Activated T-helper 17 cell treated with anti-CD3 and anti-CD28 coated beads, Interleukin-2, amount 50 U/mL, for 72 hours (primary cell): ENCODE measurements at places on chromosomes 1 and 21. TPM values are rescaled to one million over a fixed set of nuclear protein-coding genes. Genes with fewer than 3 reads are reported as not detected.

SPRR2A gene
- total RNA-seq, result not detected

PLA2G2D gene
- total RNA-seq, result not detected

GADD45A gene
- 83.8 TPM for total RNA-seq

KIF14 gene
- total RNA-seq, result 17.1 TPM

TRIM17 gene
- total RNA-seq, result 1.7 TPM

TACSTD2 gene
- 1.1 TPM for total RNA-seq

APCS gene
- total RNA-seq, result not detected

IER5 gene
- 60.4 TPM for total RNA-seq

AADACL3 gene
- not detected for total RNA-seq

ODF2L gene
- 65.8 TPM for total RNA-seq

SLC1A7 gene
- not detected for total RNA-seq

CYP4X1 gene
- not detected for total RNA-seq

HUNK gene
- 0.61 TPM for total RNA-seq

PTGFR gene
- not detected for total RNA-seq

SLC16A4 gene
- total RNA-seq, result 0.58 TPM

KRTAP13-2 gene
- not detected for total RNA-seq

TEX38 gene
- total RNA-seq, result not detected

COA7 gene
- total RNA-seq, result 13.7 TPM

NUDT17 gene
- total RNA-seq, result 2.7 TPM

PPM1J gene
- 0.69 TPM for total RNA-seq

GJA9 gene
- not detected for total RNA-seq

CFHR5 gene
- total RNA-seq, result not detected

HSPB7 gene
- total RNA-seq, result not detected

C1orf185 gene
- not detected for total RNA-seq

GBP5 gene
- 135 TPM for total RNA-seq

OR10Z1 gene
- total RNA-seq, result not detected

DSCAM gene
- total RNA-seq, result not detected

FAM43B gene
- total RNA-seq, result not detected

COL16A1 gene
- not detected for total RNA-seq

CAMK2N1 gene
- 0.30 TPM for total RNA-seq

TARDBP gene
- total RNA-seq, result 186 TPM

FAM177B gene
- total RNA-seq, result 0.95 TPM

DNAJC6 gene
- total RNA-seq, result 6.0 TPM

LPAR3 gene
- total RNA-seq, result 1.1 TPM

AADACL4 gene
- total RNA-seq, result not detected

SPRR4 gene
- total RNA-seq, result not detected

ZFP69B gene
- total RNA-seq, result 2.8 TPM

KRTAP27-1 gene
- total RNA-seq, result not detected

ANXA9 gene
- 0.30 TPM for total RNA-seq

RIT1 gene
- 28.1 TPM for total RNA-seq

LRRC39 gene
- 1.0 TPM for total RNA-seq

NBPF4 gene
- total RNA-seq, result not detected

HRNR gene
- total RNA-seq, result not detected

LORICRIN gene
- total RNA-seq, result not detected

IL24 gene
- 0.15 TPM for total RNA-seq

CTXND2 gene
- not detected for total RNA-seq

KRTAP21-2 gene
- total RNA-seq, result not detected

TXLNA gene
- 68.4 TPM for total RNA-seq

FAM167B gene
- total RNA-seq, result 1.1 TPM

ADGRL4 gene
- not detected for total RNA-seq

CBR3 gene
- 23.2 TPM for total RNA-seq

IL23R gene
- 15.2 TPM for total RNA-seq

SVBP gene
- total RNA-seq, result 21.8 TPM

LCE2B gene
- not detected for total RNA-seq

ATP1A4 gene
- total RNA-seq, result 0.48 TPM

MAP10 gene
- total RNA-seq, result 1.2 TPM
